ENCODE measurements at places on chromosomes 13 and 19.

GRCh38 chr19:51296336-51297093 lies 14.9 kb upstream of the IGLON5 start:
- DNase-seq, result no peak

DNA sequence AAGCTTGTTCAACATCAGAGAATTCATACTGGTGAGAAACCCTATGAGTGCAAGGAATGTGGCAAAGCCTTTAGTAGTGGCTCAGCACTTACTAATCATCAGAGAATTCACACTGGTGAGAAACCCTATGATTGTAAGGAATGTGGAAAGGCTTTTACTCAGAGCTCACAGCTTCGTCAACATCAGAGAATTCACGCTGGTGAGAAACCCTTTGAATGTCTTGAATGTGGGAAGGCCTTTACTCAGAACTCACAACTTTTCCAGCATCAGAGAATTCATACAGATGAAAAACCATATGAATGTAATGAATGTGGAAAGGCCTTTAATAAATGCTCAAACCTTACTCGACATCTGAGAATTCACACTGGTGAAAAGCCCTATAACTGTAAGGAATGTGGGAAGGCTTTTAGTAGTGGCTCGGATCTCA lies 25.2 kb downstream of the ZNF383 start:
- DNase-seq, result no peak

- DNase-seq, result no peak
These were observed 180.5 kb downstream of the IRS2 start for GRCh38 chr13:109605846-109606245.

- DNase-seq, result no peak
These were observed 1184.0 kb downstream of the UQCRFS1 start for GRCh38 chr19:28028881-28029444.

- no peak for DNase-seq
These were observed 73.4 kb downstream of the CBY2 start for GRCh38 chr13:45775401-45775963.

GRCh38 chr13:102587916-102588315 lies 8.9 kb upstream of the TPP2 start:
- DNase-seq, result no peak

DNA sequence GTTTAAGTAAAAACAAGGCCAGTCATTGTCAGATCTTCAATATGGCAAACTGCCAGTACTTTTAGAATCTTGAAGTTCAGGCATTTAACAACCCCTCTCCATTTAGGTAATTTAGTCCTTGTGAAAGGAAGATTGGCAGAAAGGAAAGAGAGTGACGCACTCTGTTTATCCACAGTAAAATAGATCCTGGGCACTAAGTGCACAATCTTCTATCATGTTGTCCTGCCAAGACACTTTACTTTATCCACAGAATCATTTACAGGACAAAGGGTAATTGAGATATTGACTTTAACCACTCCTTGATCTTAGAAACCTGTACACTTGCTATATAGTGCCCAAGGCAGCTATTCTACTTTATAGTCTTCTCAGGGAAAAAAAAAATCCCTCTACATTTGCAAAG lies 786.4 kb upstream of the SLITRK1 start:
- DNase-seq, result no peak

- DNase-seq, result no peak
These were observed 407 bp upstream of the ZNF440 start for GRCh38 chr19:11813703-11814028.

DNA sequence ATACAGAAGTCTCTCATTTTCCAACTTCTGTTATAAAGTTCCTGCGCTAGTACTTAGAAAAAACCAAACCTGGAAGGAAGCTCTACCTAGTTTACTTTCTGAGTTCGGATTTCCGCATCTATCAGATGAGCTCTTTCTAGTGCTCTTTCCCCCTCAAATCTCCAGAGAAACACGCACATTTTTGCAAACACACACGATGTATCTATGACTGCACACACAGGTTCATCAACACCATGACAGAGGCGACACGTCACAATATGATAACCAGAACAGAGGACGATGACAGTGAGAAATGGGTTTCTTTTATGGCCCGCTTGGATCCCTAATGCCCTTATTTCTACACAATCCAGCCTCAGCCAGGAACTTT lies 629 bp upstream of the LRRC63 start:
- no peak for DNase-seq

DNA sequence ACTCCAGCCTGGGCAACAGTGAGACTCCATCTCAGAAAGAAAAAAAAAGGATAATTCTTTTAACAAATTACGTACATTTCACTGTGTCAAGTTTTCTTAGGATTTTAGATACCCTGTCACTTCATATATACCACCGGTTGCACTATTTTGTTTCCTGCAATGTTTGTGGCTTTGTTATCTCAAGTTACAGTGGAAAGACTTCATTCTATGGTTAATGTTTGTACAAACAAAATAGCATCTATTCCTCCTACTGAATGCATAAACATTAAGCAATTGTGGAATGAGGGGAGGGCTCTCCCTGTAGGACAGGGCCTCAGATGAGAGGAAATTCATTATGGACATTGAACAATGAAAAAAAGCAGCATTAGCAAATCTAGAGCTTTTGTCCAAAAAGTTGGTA lies 120.1 kb downstream of the DNAJC3 start:
- no peak for DNase-seq

- no peak for DNase-seq
These were observed 44.7 kb downstream of the GARRE1 start for GRCh38 chr19:34298891-34299520.

DNA sequence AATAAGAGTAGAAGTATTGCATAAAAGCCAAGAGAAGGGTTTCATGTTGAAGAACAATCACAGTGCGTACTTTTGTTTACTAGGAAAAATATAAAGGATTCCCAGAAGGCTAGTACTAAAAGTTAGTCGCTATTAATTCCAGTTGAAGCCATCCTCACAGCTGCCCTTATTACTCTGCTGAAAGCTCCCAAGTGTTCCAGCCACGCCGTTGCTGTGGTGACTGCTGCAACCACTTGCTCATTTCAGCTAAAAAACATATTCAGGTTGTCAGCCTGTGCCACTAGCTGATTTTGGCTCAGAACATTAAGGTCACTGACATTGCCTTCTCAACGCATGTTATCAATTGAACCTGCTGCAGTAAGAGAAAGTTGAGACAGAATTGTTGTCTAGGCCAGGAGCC lies 87.1 kb upstream of the FNDC3A start:
- no peak for DNase-seq

DNA sequence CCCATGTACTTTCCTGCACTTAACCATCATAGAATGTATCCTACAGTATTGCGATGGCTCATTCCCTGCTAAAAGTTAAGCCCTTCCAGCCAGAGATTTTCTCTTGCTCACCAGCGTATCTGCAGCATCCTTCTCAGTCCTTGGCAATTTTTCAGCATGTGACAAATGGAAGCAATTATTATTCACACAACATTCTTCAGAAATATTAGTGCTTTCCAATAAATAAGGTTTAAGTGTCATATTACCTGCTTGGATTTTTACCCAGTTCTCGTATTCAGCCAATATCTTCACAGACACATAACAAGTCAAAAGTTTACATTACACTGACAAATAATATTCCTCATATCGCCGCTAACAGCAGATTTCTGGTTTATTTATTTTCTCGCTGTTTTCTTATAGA lies 82.3 kb downstream of the POU4F1 start:
- DNase-seq, result no peak

GRCh38 chr19:52200044-52200443 lies 10.2 kb downstream of the PPP2R1A start:
- no peak for DNase-seq

- no peak for DNase-seq
These were observed 33.6 kb upstream of the FNDC3A start for GRCh38 chr13:48942131-48942530.

- DNase-seq, result no peak
These were observed 11.9 kb upstream of the ZNF675 start for GRCh38 chr19:23698711-23699520.

- DNase-seq, result no peak
These were observed 13.7 kb downstream of the PPFIA3 start for GRCh38 chr19:49132974-49133609.

DNA sequence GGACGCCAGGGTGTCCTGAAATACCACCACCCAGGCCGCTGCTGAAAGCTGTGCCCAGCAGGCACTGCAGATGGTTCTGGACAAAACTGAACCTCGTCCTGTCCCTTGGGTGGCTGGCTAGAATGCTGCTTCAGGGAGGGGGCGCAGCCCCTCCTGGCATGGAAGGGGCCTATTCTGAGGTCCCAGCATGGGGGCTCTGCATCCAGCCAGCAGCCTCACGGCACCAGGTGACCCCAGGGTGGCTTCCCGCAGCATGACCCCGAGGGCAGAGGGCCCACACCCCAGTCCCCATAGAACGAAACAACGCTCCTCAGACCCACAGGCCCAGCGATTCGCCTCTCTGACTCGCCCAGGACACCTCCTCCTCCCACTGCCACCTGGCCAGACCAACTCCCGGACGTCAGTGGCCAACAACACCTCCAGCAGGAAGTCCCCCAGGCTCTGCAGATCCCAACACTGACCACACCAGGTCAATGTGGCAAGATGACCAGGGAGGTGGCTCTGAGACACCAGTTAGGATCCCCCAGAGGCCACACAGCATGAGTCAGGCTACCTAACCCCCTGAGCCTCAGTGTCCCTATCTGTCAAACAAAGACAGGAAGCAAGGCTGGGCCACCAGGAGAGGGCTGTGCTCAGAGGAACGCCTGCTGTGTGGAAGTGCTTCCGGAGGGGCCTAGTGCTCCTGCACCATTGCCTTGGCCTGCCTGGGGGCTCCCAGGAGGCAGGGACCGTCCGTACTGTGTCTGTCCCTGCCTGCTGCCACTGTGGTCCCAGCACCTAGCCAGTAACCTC lies 6.1 kb downstream of the MKNK2 start:
- no peak for DNase-seq

- DNase-seq, result no peak
These were observed 56.2 kb upstream of the ARHGEF7 start for GRCh38 chr13:111058796-111059506.

DNA sequence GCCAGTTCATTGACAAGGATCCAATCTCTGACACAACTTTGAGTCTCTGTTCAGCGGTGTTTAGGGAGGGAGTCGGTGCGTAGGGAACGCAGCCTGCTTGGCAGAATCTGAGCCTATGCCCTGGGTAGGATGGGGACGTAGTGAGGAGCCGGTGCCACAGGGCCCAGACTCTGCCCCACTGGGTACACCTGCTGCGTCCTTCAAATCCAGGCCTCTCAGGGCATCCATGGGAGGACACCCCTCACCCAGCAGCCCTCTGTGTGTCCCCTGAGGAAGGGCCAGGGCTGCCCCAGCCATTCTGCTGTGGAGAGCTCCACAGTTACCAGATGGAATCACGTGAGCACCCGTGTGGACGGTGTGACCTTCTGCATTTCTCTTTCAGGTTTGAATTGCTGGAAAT lies 133.2 kb upstream of the MCF2L start:
- no peak for DNase-seq

DNA sequence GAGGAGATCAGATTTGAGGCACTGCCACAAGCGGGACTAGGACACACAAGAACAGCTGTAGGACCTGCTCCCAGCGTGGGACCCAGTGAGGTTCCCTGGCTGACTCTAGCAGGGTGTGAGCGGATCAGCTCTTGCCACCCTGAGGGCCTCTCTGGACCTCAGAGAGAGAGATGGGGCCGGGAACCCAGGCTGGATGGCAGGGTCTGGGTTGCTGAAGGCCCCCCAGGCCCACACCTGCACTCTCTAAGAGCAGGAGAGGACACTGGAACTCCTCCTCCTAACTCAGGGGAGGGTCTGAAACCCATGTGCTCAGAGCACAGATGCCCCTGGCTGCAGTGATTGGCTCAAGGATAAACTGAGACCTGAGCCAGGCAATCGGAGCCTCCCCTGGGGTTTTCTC lies 13.5 kb upstream of the IL4I1 start:
- no peak for DNase-seq

GRCh38 chr19:33844478-33844877 lies 47.8 kb downstream of the KCTD15 start:
- DNase-seq, result no peak

- DNase-seq, result no peak
These were observed 20.5 kb downstream of the IQCN start for GRCh38 chr19:18253716-18254115.

Data from NCI-H1417 treated with DMSO at 0.1 percent for 48 hours (cell line).